ENCODE measurements at places on chromosomes 3 and 15. TPM values are rescaled to one million over a fixed set of nuclear protein-coding genes. Genes with fewer than 3 reads are reported as not detected.

The CSTA gene
- 11.0 TPM for polyA plus RNA-seq

The THPO gene
- not detected for polyA plus RNA-seq

The CFAP91 gene
- 0.92 TPM for polyA plus RNA-seq

The TKT gene
- polyA plus RNA-seq, result 305 TPM

The GHSR gene
- polyA plus RNA-seq, result not detected

DNA sequence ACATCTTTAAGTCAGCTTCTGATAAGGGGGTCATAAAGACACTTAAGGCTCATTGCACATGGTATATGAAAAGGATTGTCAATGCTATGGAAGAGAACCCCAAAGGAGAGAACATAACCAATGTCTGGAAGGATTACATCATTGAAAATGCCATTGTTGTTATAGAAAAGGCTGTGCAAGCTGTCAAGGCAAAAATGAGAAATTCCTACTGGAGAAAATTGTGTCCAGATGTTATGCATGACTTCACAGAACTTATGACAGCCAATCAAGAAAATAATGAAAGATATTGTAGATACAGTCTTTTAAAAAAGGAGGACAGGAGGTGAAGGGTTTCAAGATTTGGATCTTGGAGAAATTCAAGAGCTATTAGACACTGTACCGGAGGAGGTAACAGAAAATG, 96.3 kb upstream of the MBNL1 start:
- DNase-seq, result no peak

DNA sequence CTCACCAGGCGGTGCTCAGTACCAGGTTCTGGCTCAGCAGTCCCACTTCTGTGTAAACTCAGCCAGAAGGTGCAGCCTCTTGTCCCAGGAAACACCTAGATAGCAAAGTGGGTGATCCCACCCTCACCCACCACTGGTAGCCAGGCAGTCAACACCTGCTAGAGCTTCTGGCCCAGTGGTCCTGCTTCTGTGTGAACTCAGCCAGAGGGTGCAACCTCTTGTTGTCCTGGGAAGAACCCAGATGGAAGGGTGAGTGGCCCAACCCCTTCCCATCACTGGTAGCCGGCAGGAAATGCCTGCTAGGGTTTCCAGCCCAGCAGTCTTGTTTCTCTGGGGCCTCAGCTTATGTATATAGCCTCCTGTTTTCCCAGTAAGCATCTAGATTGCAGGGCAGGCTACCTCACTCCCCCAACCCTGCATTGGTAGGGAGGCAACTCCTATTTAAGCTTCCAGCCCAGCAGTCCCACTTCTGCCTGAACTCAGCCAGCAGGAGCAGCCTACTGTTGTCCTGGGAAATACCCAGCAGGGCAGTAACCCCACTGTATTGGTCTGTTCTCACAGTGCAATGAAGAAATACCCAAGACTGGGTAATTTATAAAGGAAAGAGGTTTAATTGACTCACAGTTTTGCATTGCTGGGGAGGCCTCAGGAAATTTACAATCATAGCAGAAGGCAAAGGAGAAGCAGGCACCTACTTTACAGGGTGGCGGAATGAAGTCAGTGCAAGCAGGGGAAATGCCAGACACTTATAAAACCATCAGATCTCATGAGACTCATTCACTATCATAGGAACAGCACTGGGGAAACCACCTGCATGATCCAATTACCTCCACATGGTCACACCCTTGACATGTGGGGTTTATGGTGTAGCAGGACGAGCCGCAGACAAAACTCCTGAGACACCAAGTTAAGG, 110.6 kb downstream of the DTWD1 start:
- no peak for DNase-seq

DNA sequence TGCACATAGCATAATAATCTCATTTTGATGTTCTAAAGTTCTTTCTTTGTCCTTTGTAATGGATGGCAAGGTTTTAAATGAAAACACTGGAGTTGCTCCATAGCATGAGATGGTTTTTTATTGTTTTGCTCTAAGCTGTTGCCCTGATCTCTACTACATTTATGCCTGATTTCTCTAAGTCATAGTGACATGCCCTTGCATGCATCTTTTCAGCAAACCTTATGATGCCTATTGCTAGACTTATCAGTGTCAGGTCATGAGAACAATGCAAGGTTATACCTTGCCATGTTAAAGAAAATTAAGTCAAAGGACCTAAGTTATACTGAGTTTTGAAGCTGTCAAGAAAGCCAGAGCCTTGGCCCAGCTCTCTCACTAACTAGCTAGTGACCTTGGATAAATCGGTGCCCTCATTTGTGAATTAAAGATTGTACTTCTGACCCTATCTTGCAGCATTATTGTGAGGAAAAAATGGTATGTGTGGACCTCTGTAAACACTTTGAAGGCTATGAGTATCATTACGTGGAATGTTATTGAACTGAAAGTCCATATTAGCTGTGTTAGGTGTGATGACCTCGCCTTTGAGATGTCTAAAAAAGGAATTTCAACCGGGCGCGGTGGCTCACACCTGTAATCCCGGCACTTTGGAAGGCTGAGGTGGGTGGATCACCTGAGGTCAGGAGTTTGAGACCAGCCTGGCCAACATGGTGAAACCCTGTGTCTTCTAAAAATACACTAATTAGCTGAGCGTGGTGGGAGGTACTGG, 256.4 kb upstream of the UBE2E1 start:
- DNase-seq, result no peak

DNA sequence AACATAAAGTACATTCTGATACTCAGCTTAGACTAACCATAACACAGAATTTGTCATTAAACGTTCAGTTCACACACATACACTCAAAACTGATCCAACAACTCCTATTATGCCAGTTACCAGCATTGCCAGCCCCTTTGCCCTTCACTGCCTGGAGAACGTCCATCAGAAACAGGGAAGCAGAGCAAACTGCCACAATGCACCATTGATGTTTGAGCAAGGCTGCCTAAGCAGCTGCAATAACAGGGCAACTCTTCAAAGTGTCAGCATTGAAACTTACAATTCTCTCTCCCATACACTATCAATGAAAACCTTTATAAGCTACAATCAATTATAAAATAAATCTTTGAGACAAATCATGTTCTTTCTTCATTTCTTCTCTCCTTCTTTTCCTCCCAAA, 85.1 kb downstream of the ZBTB20 start:
- DNase-seq, result no peak

DNA sequence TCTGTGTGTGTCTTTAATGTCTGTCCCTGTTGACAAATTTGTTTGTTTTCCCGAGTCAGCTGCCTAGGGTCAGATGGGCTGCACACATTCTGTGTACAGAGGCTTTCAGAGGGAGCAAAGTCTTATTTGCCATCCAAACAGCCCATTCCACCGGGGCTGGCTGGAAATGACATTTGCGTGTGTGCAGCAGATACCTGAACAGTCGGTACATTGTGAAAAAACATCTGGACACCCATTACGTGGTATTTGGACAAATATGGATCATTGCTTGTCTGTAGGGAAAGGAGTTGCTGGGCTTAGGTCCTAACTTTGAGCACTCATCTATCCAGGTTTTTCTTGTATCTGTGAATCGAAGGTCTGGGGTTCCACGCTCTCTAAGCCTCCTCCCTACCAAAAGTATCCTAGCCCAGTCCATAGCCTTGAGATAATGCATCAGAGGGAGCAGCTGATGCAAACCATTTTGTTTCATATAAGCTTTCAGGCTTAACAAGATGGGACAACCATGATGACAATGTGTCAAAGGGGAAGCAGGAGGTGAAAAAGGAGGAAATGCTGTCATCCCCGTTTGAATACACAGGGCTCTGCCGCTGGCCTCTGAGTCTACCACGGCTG, 22.2 kb upstream of the CMTM8 start:
- no peak for DNase-seq

DNA sequence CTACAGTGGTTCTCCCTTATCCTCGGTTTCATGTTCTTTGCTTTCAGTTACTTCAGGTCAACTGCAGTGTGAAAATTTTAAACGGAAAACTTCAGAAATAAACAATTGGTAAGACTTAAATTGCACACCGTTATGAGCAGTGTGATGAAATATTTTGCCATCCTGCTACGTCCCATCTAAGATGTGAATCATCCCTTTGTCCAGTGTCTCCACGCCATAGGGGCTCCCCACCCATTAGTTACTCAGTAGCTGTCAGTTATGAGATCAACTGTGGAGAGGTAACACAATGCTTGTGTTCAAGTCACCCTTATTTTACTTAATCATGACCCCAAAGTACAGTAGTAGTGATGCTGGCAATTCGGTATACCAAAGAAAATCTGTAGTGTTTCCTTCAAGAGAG, 47.4 kb downstream of the TJP1 start:
- no peak for DNase-seq

DNA sequence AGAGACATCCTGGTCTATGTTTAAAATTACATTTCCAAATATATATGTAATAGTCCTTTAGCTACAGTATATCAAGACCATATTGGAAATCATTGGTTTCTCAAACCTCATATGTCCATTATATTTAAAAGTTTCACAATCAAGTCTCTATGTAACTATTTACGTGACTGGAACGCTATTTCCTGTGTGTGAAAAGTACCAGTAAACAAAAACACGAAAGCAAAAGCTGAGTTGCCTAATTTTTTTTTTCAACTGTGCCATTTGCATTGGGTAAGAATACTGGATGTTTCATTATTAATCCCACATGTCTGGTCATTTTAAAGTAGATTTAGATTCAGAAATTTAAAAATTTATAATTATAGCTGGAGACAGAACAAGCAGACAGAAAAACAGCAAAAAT, 381.4 kb downstream of the TBC1D5 start:
- no peak for DNase-seq

DNA sequence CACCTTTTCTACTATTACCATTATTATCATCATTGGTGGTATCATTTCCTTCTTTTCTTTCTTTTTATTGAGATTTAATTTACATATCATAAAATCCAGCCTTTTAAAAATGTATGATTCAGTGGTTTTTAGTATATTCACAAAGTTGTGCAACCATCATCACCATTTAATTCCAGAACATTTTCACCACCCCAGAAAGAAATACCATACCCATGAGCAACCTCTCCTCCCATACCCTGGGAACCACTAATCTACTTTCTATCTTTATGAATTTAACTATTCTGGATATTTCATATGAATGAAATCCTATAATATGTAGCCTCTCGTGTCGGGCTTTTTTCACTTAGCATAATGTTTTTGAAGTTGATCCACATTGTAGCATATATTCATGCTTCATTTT, 29.1 kb downstream of the AAGAB start:
- DNase-seq, result no peak

GRCh38 chr3:128707928-128708494, 18.0 kb upstream of the RAB7A start:
- DNase-seq, result no peak

GRCh38 chr3:27596334-27596841, 112.2 kb upstream of the SLC4A7 start:
- no peak for DNase-seq

- DNase-seq, result no peak
Observed at GRCh38 chr3:135272026-135272669, 477.1 kb downstream of the EPHB1 start.

- DNase-seq, result no peak
Observed at GRCh38 chr15:80662129-80662528, 33.0 kb upstream of the ABHD17C start.

DNA sequence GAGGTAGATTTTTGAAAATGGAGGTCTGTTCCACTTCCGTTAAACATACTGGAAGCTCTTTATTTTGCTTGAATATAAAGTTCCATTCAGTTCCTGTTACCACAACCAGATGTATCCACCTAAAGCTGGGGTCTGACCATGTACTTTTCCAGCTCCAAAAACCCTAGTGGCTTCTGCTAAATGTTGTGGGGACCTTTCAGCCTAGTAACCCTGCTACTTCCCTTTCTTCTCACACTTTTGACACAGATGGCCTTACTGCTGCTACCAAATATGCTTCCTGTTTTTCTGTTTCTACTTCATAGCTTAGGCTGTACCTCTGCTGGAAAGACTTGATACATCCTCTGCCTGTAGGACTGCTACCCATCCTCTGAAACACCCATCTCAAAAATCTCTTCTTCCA, 87.8 kb downstream of the COL6A6 start:
- DNase-seq, result no peak

GRCh38 chr3:464255-464654, 267.7 kb downstream of the CHL1 start:
- DNase-seq, result no peak

Measured in sigmoid colon (tissue), 7 donors.